ENCODE measurements at places on chromosomes 3 and 15.
A peak's percentile ranks its signal among the peaks of the same experiment; 100 is the strongest.

DNA sequence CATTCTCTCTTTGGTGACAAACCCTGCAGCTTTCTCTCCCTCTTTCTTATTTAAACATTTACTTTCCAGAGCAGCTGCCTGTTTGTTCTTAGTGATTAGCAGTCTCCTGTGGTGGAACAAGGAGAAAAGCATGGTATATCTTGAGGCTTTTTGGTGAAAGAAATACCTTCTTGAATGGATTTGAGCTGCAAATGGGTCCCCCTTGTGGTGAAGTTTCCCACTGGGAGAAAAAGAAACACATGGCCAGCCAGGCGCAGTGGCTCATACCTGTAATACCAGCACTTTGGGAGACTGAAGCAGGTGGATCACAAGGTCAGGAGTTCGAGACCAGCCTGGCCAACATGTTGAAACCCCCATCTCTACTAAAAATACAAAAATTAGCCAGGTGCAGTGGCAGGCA lies 48.3 kb upstream of the ACP3 start:
- DNase-seq, result peak; percentile 22

GRCh38 chr3:128967748-128968355 lies 26.0 kb downstream of the CFAP92 start:
- DNase-seq, result no peak

DNA sequence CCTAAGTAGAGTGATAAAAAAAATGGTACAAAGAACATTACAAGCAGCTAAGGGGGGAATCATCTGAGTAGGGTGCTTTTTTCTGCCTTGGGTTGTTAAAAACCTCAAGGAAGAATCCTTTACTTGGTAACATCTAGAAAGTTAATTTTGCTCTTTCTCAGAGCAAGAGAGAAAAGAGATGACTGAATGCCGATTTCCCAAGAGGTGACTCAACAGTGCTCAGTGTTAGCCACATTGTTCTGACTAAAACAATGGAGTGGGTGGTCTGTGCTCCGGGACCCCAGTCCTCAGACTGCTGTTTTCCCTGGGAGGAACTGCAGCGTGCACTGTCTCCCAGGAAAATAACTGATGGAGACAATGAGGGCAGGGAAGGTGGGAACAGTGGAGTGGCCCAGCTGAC lies 41.1 kb upstream of the RASGRP1 start:
- no peak for DNase-seq

DNA sequence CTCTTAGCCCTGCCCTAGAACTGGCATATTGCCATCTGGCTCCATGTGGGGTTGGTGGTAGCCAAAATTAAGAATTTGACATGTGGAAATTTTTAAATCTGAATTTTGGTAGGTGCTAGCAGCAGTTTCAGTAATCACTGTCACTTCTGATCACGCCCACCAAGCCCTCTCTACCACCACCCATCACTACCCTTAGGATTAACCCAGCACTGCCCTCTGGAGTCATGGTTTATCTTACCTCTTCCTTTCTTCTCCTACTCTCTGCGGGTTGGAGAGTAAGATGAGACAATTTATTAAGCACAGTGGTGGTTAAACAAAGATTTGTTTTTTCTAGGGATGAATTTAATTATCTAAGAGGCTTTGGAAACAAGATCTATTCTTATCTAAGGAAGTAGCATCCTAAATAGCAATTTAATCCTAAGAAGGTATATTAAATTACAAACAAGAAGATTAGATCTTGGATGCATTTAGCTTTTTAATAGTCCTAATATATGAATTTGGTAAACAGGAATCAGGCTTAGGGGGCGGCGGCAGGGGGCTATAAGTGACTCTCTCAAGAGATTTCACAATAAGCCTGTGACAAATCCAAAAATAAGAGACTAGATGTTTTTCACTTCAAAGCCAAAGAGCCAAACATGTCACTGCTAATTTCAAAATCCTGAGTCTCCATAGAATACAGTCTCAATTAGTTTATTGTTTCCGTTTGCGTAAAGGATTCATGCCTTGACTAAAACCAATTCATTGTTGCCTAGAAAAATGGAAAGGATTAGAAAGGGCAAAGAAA lies 498.4 kb upstream of the UBE2E2 start:
- no peak for DNase-seq

DNA sequence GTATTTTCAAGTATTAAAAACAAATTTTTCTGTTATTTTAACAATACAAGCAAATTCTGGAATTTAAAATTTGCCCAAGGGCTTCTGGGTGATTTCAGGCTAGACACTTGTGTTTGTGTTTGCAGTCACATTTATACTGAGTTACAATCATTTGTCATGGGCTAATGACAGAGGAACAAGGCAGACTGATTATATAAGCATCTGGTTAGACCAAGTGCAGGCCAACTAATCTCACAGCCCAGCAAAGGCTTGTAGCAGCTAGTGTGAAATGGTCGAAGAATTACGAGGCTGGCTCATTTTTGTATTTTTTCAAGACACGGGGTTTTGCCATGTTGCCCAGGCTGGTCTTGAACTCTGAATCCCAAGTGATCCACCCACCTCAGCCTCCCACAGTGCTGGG lies 52.1 kb downstream of the CMTM8 start:
- peak; percentile 22 for DNase-seq

GRCh38 chr15:58632789-58633188 lies 116.7 kb downstream of the ADAM10 start:
- no peak for DNase-seq

GRCh38 chr15:58760385-58761009 lies 10.6 kb upstream of the MINDY2 start:
- no peak for DNase-seq

DNA sequence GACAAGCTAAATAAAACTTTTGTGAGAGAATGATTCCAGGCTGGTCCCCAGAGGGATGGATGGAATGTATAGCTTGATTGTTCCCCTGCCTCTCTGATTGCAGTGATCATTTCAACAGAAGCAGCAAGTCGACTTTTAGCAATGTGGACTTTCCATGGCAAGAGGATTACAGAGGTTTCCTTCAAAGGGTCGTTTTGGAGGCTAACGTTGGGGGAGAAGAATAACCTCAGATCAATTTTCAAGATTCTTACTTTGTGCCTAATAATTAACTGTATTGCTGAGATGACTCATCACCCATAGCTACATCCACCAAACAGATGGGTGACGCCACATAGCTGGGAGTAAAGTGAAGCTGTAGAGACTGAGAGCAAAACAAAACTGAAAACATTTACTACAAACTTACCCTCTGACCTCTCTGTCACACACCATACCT lies 79.9 kb downstream of the GTPBP8 start:
- no peak for DNase-seq

DNA sequence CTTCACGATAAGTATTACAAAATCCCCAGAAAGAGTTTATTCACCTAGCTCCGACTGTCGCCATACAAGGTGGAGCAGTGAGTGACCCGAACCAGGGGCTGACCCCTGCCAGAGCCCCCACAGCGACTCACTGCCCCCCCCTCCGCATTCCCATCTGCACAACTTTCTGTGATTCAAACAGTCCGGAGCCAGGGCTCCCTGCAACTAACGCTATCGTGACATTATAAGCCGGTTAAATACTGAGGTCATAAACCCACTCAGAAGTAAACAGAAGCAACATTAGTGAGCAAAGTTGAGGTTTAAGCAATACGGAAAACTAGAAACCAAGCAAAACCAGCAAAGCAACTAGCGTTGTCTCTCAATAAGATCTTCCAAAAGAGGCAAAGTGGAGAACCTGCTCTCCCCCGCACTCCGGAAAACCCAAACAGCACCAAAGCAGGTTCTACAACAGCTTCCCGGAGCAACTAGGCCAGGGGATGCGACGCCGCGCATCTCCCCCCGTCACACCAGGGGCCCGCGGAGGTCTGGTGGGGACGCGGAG lies 642 bp downstream of the SCAP start:
- peak; percentile 21 for DNase-seq

- DNase-seq, result no peak
Measured at GRCh38 chr3:73324203-73325155, 263.0 kb downstream of the EBLN2 start.

DNA sequence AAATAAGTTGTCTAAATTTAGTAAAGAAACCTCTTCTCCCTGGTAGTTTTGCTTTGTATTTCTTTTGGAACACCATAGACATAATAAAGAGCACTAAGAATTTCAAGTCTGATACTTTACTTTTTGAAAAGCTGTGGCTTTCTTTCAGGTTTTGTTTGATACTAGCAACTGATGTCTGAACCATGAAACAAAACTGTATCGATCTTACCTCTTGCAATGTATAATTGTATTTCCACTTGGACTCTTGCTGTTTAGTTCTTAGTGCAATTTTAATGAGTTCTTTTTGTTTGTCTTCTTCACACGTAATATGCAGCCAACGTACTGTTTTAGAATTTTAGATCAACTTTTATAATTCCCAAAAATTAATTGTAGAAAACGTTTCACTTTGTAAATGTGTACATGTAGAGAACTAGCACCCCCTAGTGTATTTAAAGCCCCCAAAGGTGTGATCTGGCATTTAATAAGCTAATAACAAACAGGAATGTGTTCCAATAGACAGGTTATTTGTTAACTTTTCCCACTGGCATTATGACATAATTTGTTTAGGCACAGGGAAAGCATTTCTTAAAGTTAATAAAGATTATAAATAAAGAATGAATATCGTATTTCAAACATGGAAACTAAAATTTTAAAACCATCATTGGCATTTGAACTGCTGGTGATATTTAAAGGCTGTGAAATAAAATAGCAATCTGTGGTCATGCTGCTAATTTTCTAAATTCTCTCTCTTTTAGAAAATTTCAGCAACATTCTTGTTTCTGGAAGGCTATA lies 289.1 kb upstream of the DNAJC19 start:
- no peak for DNase-seq

DNA sequence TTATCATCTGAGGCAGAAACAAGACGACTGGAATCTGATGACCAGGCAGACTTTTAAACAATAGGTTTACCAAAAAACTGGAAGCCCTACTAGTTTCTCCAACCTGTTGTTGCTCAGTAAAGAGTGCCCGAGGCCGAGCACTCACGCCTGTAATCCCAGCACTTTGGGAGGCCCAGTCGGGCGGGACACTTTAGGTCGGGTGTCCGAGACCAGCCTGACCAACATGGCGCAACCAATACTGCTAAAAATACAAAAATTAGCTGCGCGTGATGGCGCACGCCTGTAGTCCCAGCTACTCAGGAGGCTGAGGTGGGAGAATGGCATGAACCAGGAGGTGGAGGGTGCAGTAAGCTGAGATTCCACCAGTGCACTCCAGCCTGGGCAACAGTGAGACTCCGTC lies 1.1 kb upstream of the WDR5B start:
- no peak for DNase-seq

GRCh38 chr3:115547207-115547606 lies 76.1 kb upstream of the GAP43 start:
- no peak for DNase-seq

DNA sequence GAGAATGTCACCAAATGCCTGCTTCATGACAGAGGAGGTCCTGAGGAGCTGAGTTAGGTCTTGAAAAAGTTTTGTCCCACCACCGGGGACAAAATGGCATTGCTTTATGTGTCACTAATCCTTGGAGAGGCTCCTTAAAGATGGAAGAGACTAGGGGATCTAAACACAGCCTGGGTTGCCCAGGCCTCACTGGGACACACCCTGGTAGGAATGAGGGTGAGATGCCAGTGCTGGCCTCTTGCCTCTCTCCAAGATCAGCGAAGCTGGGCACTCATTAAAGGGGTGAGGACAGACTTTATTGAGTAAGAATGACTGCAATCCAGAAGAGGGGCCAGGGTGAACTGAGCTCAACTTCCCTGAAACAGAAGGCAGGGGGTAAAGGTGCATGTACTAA lies 58.5 kb upstream of the KLF13 start:
- no peak for DNase-seq

GRCh38 chr15:90262426-90262825 lies 3.0 kb upstream of the NGRN start:
- no peak for DNase-seq

GRCh38 chr3:143977341-143978262 lies 6.0 kb downstream of the DIPK2A start:
- DNase-seq, result peak; percentile 46

GRCh38 chr3:84008623-84009022 lies 950.2 kb upstream of the CADM2 start:
- DNase-seq, result no peak

- DNase-seq, result no peak
Measured at GRCh38 chr3:161607056-161607455, 110.4 kb downstream of the OTOL1 start.

GRCh38 chr15:74857671-74858368 lies 14.9 kb upstream of the ULK3 start:
- no peak for DNase-seq

GRCh38 chr3:121545574-121546455 lies at the start of gene POLQ:
TSS of gene POLQ (minus strand) at chr3:121545988. CDS start at chr3:121545877, 111 bp downstream.
- DNase-seq, result peak; percentile 98

GRCh38 chr3:124298951-124299350 lies 307.0 kb upstream of the ROPN1 start:
- no peak for DNase-seq

GRCh38 chr15:71114887-71115566 lies at the start of gene THSD4:
TSS of gene THSD4 (plus strand) at chr15:71115471.
- DNase-seq, result peak; percentile 43

DNA sequence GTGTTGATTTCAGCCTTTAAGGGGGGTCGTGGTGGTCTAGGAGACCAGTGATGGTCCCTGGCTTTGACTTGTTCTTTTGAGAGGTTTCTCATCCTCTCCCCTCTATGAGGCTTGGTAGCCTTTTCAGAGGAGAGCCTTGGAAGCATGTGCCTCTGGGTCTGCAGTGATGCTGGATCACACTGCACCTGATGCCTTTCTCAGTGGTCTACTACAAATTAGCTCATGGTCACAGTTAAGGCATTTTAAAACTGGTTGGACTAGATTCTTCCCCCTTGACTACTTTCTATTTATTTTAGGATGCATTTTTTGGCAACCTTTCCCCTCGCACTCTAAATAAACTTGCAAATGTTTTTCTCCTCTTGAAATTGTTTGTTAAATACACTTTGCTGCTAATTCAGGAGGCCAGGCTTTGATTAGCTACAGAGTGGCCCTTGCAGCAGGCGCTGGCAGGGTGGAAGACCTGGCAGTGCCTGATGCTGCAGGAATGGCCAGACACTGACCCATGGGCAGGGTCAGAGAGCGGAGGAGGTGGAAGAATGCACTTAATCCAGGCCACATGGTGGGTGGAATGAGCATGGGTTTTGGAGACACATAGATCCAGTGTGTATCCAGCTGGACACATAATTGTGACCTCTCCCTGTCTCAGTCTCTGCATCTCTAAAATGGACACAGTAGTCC lies 318.8 kb upstream of the CTDSPL start:
- DNase-seq, result no peak

DNA sequence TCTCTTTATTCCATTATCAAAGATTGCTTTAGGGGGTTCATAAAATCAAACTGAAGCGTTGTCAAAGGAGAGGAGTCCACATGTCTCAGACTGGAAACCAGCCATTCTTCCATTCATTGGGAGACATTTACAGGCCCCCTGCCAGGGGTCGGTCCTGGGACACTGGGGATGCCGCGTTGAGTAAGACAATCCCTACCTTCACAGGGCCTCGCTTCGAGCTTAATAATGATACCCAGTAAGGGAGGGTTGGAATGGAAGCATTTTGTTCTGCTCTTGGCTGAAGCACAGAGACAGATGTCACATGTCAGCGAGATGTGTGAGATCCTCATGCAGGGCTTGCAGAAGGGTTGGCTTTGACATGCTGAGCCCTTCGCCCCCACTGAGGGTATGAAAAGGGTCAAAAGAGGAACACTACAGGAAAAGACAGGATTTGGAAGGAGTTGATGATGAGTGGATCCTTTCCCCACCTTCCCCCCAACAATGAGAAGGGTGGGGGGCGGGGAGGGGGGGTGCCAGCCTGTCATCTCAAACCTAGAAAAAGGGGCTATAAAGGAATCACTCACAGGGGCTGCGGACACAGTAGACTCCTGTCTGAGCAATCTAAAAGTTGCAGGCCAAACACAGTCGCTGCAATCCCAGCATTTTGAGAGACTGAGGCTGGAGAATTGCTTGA lies 25.6 kb upstream of the ARL8B start:
- DNase-seq, result peak; percentile 24

All from cerebellar cortex (tissue), 1 donor.